ENCODE measurements at places on chromosomes 6 and 20.

GRCh38 chr6:159826968-159827647, 27.0 kb downstream of the PNLDC1 start:
- DNase-seq = no peak

- no peak for DNase-seq
Observed at GRCh38 chr20:5393218-5393870, 76.6 kb upstream of the PROKR2 start.

- DNase-seq = no peak
Observed at GRCh38 chr6:130557481-130558112, 191.8 kb downstream of the TMEM200A start.

- DNase-seq = no peak
Observed at GRCh38 chr6:6348256-6348655, 27.8 kb upstream of the F13A1 start.

GRCh38 chr6:36298027-36298426, 28.2 kb downstream of the PNPLA1 start:
- no peak for DNase-seq

All from stomach (tissue), 19 donors.